CD4-positive, CD25-positive, alpha-beta regulatory T cell (primary cell): ENCODE measurements at places on chromosomes 3 and 15. TPM values are rescaled to one million over a fixed set of nuclear protein-coding genes. Genes with fewer than 3 reads are reported as not detected.

- H3K36me3 ChIP-seq = no peaks in the 10 kb centered on the region
- DNase-seq = no peak
- no peak overlapping the region for H3K27ac ChIP-seq
- no peak overlapping the region for H3K4me3 ChIP-seq
- no peaks in the 10 kb centered on the region for H3K27me3 ChIP-seq
- no peaks in the 10 kb centered on the region for H3K4me1 ChIP-seq
These were observed 14.2 kb downstream of the CFAP91 start for GRCh38 chr3:119716998-119717397.

- no peak for DNase-seq
- H3K36me3 ChIP-seq = no peaks in the 10 kb centered on the region
- no peak overlapping the region for H3K4me3 ChIP-seq
- H3K4me1 ChIP-seq = no peaks in the 10 kb centered on the region
- H3K27ac ChIP-seq = no peak overlapping the region
These were observed 9.7 kb downstream of the COL8A1 start for GRCh38 chr3:99648101-99648500.

GRCh38 chr3:184361932-184362667, 590 bp downstream of the POLR2H start:
- no peaks in the 10 kb centered on the region for H3K27me3 ChIP-seq
- H3K36me3 ChIP-seq = peaks cover 6% of the 10 kb centered on the region
- H3K4me1 ChIP-seq = peaks cover 33% of the 10 kb centered on the region
- peak overlapping the region; percentile 57 for H3K4me3 ChIP-seq

DNA sequence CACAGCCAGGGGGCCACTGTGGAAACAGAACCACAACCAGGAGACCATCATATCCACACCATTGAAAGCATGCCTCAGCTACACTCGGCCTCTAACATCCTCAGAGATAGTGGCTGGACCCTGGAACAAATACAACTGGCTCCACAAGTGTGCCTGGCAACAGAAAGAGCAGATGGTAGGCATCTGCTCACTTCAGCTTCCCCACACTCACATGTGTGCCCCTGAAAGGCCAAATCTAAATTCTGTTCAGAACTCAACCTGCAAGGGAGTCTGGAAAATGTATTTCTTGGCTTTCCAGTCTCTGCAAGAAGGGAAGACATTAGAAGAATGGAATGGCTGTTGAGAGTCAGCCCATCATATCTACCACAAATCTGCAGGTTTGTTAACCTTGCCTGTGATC, 54.7 kb upstream of the CTNNB1 start:
- H3K4me1 ChIP-seq = no peaks in the 10 kb centered on the region
- H3K27ac ChIP-seq = no peak overlapping the region
- H3K4me3 ChIP-seq = no peak overlapping the region
- no peaks in the 10 kb centered on the region for H3K27me3 ChIP-seq
- no peaks in the 10 kb centered on the region for H3K36me3 ChIP-seq

DNA sequence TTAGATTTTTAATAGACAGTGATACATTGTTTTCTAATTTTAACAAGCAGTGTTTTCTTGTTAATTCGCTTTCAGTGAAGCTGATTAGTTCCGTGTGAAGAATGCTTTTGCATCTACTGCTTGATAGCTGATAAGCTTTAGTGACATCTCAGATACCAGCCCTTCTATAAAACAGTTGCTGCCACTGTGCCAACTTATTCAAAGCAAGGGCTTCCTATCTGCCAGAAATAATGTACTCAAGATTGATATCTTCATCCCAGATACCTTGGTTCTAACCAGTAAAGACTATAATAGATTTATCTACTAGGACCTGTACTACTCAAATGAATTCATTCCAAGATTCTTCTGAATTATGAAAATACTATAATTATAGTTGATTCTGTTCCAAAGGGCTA, 30.4 kb downstream of the RARB start:
- H3K27me3 ChIP-seq = no peaks in the 10 kb centered on the region
- H3K36me3 ChIP-seq = no peaks in the 10 kb centered on the region
- no peak overlapping the region for H3K27ac ChIP-seq
- H3K4me3 ChIP-seq = no peak overlapping the region
- H3K4me1 ChIP-seq = no peaks in the 10 kb centered on the region

- H3K27ac ChIP-seq = no peak overlapping the region
- H3K27me3 ChIP-seq = no peaks in the 10 kb centered on the region
- H3K36me3 ChIP-seq = no peaks in the 10 kb centered on the region
- no peaks in the 10 kb centered on the region for H3K4me1 ChIP-seq
- DNase-seq = no peak
- no peak overlapping the region for H3K4me3 ChIP-seq
These were observed 14.6 kb downstream of the PRR20G start for GRCh38 chr3:127273206-127273605.

- H3K27ac ChIP-seq = no peak overlapping the region
- H3K4me1 ChIP-seq = no peaks in the 10 kb centered on the region
- no peak for DNase-seq
- H3K4me3 ChIP-seq = no peak overlapping the region
- H3K27me3 ChIP-seq = no peaks in the 10 kb centered on the region
- H3K36me3 ChIP-seq = no peaks in the 10 kb centered on the region
These were observed 163.6 kb upstream of the PRICKLE2 start for GRCh38 chr3:64388886-64389285.

GRCh38 chr3:149401926-149402310, 24.5 kb upstream of the TM4SF1 start:
- no peak overlapping the region for H3K27ac ChIP-seq
- no peaks in the 10 kb centered on the region for H3K36me3 ChIP-seq
- H3K4me1 ChIP-seq = no peaks in the 10 kb centered on the region

DNA sequence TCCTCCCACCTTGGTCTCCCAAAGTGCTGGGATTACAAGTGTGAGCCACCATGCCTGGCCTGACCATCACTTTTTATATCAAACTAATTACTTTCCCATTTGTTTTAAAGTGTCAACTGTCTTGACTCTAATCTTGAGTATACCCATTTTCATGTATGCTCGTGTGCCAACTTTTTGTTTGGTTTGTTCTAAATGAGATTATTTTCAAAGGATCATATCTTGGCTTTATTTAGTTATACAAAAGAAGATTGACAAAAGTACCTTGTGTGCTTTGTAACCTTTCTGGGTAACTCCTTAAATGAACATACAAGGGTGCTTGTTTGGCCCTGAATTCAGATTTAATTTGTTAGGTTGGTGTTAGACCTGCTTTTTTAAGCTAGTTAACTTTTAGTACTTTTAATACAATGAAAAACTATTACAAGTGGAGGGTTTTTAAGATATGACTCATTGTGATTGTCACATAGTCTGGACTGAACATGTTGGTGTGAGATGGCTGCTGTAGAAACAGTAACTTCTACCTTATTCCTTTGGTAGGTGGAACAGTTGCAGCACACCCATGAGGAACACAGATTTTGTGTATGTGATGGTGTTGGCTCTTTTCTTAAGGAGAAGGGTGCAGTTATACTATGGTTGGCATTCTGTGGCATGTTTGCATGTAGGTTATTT, 10.7 kb downstream of the KIF23 start:
- H3K27ac ChIP-seq = no peak overlapping the region
- H3K27me3 ChIP-seq = no peaks in the 10 kb centered on the region
- no peak for DNase-seq

DNA sequence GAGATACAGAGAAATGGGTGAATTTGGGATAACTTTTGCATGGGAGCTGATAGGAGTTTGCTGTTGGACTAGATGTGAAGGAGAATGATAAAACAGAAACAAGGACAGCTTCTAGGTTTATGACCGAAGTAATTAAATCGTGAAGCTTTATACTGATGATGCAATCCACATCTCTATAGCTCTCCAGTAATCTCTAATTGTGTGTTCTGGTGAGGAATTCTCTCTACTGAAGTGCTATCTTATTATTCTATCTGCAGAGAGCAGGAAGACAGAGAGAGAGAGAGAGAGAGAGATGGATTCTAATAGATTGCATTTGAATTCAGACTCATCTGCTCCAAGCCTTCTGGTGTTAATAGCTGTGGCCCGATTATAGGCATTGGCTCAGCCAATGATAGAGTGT, 113.5 kb upstream of the FRMD4B start:
- no peaks in the 10 kb centered on the region for H3K36me3 ChIP-seq
- no peaks in the 10 kb centered on the region for H3K27me3 ChIP-seq
- no peak for DNase-seq
- no peak overlapping the region for H3K27ac ChIP-seq
- no peak overlapping the region for H3K4me3 ChIP-seq

DNA sequence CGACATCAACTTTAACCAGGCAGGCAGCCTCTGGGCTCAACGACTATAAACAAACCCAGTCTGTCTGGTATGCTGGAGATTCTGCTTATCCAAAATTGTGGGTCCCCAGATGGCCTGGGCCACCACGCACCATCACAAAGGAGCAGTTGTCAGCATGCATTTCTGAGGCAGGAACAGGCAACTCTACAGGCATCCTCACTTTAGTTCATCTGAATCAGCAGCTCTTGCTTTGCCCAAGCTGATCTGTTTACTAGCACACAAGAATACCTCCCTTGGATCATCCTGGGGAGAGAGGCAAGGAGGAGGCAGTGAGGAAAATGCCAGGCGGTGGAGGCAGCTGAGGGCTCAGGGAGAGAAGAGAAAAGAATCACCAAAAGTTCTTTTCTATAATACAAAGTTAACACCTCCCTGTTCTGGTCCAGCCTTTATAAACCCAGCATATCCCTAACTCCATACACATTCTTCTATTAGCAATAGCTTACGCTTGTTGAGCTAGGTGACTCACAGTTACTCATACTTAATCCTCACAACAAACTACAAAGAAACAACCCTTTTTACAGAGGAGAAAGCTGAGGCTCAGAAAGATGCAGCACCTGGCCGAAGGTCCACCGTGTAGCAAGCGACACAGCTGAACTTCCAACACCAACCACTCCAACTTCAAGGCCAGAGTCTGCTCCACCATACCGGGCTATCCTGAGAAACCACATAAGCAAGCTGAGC, 33.6 kb downstream of the ZDHHC3 start:
- no peaks in the 10 kb centered on the region for H3K27me3 ChIP-seq
- no peak for DNase-seq
- H3K27ac ChIP-seq = no peak overlapping the region
- no peak overlapping the region for H3K4me3 ChIP-seq
- no peaks in the 10 kb centered on the region for H3K4me1 ChIP-seq

DNA sequence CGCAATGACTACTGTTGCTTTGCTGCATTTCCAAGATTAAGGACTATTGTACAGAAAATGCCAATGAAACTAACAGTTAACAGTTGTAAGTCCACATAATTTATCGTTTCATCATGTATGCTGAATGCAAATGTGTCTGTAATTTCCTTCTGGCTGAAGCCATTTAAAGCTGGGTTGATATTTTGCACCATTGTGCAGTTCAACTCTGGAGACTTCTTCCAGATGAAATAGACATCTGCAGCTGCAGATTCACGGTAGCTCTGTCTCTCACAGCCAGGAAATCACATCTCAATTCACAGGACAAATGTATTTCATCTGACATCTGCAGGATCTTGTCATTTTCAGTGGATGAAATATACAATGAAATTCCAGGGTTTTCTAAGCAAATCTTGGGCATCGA, 145.4 kb downstream of the CHL1 start:
- no peak overlapping the region for H3K4me3 ChIP-seq
- H3K36me3 ChIP-seq = no peaks in the 10 kb centered on the region
- DNase-seq = no peak
- H3K4me1 ChIP-seq = no peaks in the 10 kb centered on the region

DNA sequence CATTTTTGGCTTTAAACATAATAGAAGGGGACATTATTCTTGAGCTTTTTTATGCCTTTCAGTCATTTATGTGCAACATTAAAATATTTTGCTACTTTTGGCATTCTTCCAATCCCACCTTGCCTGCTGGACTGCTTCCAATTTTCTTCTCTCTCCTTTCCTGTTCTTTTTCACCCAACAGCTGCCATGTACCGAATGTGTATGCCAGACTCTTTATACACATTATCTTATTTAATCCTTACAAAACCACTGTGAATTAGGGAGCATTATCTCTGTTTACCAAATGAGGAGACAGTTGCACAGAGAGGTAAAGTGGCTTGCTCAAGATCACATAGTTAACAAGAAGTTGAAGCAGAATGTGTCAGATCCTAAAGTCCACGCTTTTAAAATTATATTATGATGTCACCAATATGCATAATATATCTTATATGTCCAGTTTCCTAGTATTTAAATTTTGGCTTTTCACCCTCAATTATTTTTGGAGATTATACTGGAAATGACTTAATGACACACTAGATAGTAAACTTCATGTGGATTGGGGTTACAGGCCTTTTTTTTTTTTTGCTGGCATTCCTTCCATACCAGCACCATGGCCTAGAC, 231.5 kb downstream of the THRB start:
- H3K36me3 ChIP-seq = no peaks in the 10 kb centered on the region
- H3K27ac ChIP-seq = no peak overlapping the region
- peaks cover 2% of the 10 kb centered on the region for H3K27me3 ChIP-seq

GRCh38 chr3:192929146-192929545, 11.5 kb upstream of the MB21D2 start:
- peaks cover 2% of the 10 kb centered on the region for H3K27me3 ChIP-seq
- no peak overlapping the region for H3K4me3 ChIP-seq
- H3K4me1 ChIP-seq = no peaks in the 10 kb centered on the region
- no peak overlapping the region for H3K27ac ChIP-seq
- no peaks in the 10 kb centered on the region for H3K36me3 ChIP-seq
- DNase-seq = no peak

DNA sequence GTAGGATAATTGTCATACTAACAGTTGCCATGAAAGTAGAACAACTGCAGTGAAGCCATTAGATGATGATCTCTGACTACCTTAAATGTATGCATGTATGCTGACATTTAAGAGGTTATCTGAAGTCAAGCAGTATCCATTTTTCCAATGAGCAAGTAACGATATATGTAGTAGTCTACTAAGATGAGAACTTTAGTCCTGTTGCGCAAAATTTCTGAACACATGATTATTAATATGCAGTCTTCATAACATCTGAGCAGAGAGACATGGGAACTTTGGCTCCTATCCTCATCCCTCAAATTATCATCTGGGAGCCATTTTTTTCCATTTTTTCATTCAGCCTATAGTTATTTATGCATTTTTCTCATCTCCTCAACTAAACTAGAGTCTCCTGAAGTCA, 79.2 kb downstream of the MME start:
- no peak for DNase-seq
- H3K27me3 ChIP-seq = no peaks in the 10 kb centered on the region
- no peak overlapping the region for H3K4me3 ChIP-seq
- H3K4me1 ChIP-seq = no peaks in the 10 kb centered on the region
- H3K27ac ChIP-seq = no peak overlapping the region
- no peaks in the 10 kb centered on the region for H3K36me3 ChIP-seq

- H3K4me3 ChIP-seq = no peak overlapping the region
- DNase-seq = no peak
- H3K27me3 ChIP-seq = no peaks in the 10 kb centered on the region
These were observed 30.3 kb upstream of the HHATL start for GRCh38 chr3:42732829-42733459.

The ZPLD1 gene
- not detected for total RNA-seq

The RCCD1 gene
- total RNA-seq = 6.2 TPM

The HSPBAP1 gene
- 25.8 TPM for total RNA-seq

The SLC12A1 gene
- total RNA-seq = not detected

The CELF6 gene
- total RNA-seq = 1.7 TPM
